ENCODE measurements at places on chromosomes 2 and 18. TPM values are rescaled to one million over a fixed set of nuclear protein-coding genes. Genes with fewer than 3 reads are reported as not detected.

Gene MARCHF4
- not detected for total RNA-seq

Gene GAREM1
- total RNA-seq: 32.5 TPM

GRCh38 chr2:17626986-17627385 is 86.5 kb downstream of the VSNL1 start:
- no peak for DNase-seq

GRCh38 chr2:55151733-55152433 is 80.2 kb downstream of the CLHC1 start:
- no peak for DNase-seq

DNA sequence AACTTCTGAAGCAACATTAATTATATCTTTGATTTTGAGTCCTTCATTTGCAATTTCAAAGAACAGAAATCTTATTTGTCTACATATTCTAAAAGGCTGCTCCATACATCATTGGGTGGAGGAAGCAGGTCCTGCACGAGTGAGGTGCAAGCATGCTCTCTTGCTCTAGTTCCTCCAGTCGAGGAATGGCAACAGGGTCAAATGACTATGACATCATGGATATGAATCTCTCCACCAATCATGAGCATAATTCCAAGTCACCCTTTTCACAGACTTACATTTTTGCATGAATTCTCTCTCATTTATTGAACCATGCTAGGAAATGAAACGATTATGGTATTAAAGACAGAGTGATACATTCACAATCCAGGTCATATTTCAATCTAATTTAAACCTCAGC is 608.8 kb upstream of the SOX11 start:
- no peak for DNase-seq

GRCh38 chr2:188765522-188766470 is 208.4 kb upstream of the COL3A1 start:
- DNase-seq: no peak

GRCh38 chr2:8203364-8203763 is 478.5 kb upstream of the ID2 start:
- DNase-seq: no peak

Measured in esophagus squamous epithelium (tissue), 5 donors.